Skeletal muscle tissue (tissue), 5 donors: ENCODE measurements at places on chromosomes 2 and 18. TPM values are rescaled to one million over a fixed set of nuclear protein-coding genes. Genes with fewer than 3 reads are reported as not detected.

Gene RUFY4
- not detected for total RNA-seq

Gene PLGLB1
- 2.1 TPM for total RNA-seq

Gene LYG2
- total RNA-seq, result not detected

Gene ZSWIM2
- not detected for total RNA-seq

Gene FECH
- total RNA-seq, result 50.6 TPM

Gene IMMT
- total RNA-seq, result 43.8 TPM

Gene C2orf66
- total RNA-seq, result not detected

Gene TTN
- total RNA-seq, result 2,245 TPM

Gene UGT1A1
- total RNA-seq, result not detected

Gene KIF1A
- 4.7 TPM for total RNA-seq

Gene GPR75
- 1.0 TPM for total RNA-seq

Gene CCDC141
- 61.6 TPM for total RNA-seq

Gene HJURP
- 3.1 TPM for total RNA-seq

Gene C1QL2
- total RNA-seq, result not detected

Gene LOXL3
- total RNA-seq, result 8.4 TPM

Gene TRABD2A
- 1.0 TPM for total RNA-seq

Gene POTEF
- total RNA-seq, result not detected

Gene TUBA3E
- total RNA-seq, result not detected

Gene GREB1
- total RNA-seq, result 6.8 TPM

Gene SCN9A
- total RNA-seq, result 14.1 TPM

Gene RND3
- total RNA-seq, result 44.4 TPM

Gene MAPRE2
- 9.4 TPM for total RNA-seq

Gene ITGA4
- 19.3 TPM for total RNA-seq

Gene INPP4A
- 12.5 TPM for total RNA-seq

Gene AKAIN1
- total RNA-seq, result not detected
